ENCODE measurements at places on chromosomes 12 and 14.

- DNase-seq = peak; percentile 83
Observed at GRCh38 chr12:7188562-7189397, 706 bp upstream of the PEX5 start.

DNA sequence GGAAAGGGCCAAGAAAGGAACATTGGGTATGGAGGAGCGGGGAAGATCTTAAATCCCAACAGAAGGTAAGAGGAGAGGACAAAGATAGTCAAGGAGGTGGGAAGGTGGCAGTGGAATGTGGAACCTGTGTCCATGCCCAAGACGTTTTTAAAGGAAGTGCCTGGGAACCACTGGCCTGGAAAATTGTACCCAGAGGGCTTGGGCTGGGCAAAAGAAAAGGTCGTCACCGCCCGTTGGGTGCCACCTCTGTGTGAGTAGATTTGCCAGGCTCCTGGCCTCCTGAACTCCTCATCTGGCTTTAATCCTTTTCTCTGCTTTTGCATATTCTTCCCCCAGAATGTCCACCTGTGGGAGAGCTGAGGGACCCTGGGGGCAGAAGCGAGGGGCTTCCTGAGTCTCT, 32.6 kb downstream of the JDP2 start:
- no peak for DNase-seq

GRCh38 chr12:117071009-117071408, 28.2 kb downstream of the TESC start:
- no peak for DNase-seq

DNA sequence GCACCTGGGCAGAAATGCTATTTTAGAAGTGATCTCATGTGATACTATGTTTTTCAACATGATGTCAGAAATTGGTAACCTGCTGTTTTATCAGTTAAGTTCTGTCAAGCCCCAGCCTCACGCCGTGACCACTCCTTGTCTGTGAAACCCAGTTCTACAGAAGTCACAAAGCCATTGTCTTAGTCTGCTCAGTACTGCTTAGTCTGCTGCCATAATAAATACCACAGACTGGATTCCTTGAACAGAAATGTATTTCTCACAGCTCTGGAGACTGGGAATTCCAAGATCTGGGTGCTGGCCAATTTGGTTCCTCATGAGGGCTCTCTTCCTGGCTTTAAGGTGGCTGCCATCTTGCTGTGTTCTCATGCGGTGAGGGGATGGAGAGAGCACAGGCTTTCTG, 176.9 kb downstream of the PRKCH start:
- DNase-seq = no peak

DNA sequence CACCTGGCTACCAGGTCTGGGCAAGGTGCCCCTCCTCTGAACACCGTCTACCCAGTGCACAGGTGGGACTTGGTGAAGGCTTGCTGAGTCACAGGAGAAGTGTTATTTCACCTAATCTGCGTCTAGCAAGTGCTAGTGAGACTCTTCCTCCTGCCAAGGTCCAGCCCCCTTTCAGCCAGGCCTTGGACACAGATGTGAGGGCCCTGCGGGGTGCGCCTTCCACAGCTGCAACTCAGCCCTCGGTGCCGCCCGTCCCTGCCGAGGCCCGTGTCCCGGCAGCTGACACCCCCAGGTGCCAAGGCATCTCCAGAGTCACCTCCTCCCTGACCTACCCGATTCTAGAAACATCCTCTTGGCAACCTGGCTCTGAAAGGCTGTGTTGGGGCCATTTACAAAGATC, 55.1 kb downstream of the PRIMA1 start:
- no peak for DNase-seq

GRCh38 chr14:44989497-44990440, 27.8 kb downstream of the TOGARAM1 start:
- DNase-seq = no peak

- no peak for DNase-seq
Observed at GRCh38 chr12:4270016-4270830, 3.3 kb upstream of the CCND2 start.

DNA sequence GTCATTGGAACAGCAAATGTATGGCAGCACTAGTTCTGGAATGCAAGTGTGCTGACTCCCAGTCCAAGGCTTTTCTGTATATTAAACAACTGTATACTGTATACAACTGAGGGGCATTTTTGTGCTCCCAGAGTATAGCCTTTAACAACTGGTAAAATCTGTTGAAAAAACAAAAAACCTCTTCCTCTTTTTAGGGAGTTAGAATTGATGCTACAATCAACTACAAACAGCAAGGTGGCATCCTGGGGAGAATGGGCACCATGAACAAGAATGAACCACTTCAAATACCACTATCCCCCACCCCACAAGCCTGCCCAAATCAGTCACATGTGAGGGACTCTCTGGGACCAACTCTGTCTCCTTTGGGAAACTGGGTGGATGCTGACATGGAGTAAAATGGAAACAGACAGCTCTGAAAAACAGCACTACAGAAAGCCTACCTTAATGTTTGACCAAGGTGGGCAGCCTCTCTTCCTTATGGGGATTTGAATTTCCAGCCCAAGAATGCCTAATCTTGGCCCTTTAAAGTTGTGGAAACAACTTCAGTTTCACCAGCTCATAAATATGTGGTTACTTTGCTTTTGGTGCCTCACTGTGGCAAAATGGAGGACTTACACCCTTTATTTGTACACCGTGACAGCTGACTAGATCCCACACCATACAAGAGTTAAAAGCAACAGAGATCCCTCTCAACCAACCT, 7.5 kb downstream of the VTI1B start:
- DNase-seq = peak; percentile 65

DNA sequence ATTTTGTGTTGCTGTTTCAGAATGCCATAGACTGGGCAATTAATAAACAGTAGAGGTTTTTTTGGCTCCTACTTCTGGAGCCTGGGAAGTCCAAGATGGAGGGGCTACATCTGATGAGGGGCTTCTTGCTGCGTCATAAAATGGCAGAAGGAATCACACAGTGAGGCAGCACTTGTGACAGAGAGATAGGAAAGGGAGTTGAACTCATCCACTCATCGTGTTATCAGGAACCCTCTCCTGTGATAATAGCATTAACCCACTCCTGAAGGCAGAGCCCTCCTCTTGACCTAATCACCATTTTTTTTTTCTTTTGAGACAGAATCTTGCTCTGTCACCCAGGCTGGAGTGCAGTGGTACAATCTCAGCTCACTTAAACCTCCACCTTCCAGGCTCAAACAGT, 9.7 kb downstream of the TDG start:
- DNase-seq = no peak

- DNase-seq = no peak
Observed at GRCh38 chr12:105503619-105504018, 173.1 kb downstream of the C12orf75 start.

DNA sequence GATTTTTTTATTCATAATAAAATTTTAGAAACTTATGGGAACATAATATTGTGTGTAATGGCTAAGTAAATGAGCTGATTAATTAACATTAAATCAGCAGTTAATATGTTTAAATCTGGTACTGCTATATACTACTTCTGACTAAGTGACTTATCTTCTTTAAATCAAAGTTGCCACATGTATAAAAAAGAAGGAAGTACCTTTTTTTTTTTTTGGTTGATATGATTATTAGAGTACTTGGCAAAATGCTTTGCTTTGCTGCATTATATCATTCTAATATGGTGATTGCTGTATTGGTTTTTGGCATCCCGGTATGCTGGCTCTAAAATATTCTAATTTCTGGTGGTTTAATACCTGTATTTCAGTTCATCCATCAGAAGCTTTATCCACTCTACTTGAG, 319.1 kb upstream of the RGS6 start:
- no peak for DNase-seq

DNA sequence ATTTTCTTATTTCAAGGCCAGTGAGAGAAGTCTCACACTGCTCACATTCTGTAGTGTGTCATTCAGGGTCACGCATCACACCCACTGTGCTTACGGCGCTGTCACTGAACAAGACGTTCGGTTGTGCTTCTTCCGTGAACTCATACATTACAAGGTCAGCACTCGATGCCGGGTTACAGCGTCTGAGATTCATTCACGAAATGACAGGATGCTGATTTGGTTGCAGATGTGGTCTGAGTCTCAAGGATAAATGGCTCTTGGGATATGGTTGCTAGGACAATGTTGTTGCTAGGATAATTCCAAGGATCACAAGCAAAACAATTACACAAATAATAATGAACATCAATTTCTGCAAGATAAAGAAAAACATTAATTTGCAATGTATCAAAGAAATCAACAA, 47.4 kb downstream of the STX2 start:
- peak; percentile 20 for DNase-seq

DNA sequence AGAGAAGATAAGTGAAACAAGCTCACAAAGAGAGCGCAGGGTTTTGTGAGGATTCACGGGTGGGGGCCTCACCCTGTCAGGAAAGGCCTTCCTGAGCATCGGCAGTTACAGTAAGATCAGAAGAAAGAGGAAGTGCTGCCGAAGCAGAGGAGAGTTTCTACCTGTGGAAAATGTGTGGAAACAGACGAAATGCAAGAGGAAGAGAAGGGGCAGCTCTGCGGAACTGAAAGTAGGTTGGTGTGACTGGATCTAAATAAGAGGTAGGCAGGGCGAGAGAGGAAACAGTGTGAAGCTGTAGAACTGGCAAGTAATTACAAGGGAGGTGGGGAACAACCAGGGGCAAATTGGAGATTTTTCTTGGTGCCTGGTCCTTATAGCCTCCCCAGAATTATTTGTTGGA, 2.6 kb downstream of the GPR68 start:
- no peak for DNase-seq

DNA sequence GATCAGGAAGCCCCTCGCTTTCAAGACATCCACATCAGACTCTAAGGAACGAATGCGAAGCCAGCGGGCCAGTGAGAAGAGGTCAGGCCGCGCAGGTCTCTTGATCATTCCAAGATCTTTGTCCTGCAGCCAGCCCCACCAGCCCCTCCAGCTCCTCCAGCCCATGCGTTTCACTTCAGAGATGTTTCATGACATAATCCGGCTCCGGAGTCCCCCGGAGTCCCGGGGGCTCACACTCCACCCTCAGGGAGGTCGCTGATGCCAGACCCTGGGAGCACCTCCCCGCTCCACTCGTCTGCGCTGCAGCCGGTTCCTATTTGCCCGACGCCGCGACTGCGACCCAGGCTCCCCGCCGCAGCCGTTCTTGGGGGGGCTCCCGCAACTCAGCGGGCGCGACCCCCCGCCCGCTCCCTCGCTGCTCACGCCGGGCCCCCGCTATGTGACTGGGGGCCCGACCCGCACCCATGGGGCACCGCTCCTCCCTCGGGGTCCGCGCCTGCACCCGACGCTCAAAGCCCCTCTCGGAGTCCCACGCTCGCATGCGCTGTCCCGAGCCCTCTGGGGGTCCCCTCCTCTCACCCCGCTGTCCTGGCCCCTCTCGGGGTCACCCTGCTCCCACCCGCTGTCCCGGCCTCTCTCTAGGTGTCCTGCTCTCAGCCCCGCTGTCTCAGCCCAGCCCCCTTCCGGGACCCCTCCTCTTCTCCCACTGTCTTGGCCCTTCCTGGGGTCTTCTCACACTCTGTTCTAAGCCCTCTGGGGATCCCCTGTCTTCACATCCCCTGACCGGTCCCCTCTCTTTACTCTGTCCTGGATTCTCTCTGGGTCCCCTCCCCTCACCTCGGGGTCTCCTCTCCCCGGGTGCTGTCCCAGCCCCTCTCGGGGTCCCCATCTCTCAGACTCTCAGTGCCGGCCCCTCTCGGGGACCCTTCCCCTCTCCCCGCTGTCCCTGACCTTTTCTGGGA, 1.1 kb downstream of the TAOK3 start:
- peak; percentile 35 for DNase-seq

DNA sequence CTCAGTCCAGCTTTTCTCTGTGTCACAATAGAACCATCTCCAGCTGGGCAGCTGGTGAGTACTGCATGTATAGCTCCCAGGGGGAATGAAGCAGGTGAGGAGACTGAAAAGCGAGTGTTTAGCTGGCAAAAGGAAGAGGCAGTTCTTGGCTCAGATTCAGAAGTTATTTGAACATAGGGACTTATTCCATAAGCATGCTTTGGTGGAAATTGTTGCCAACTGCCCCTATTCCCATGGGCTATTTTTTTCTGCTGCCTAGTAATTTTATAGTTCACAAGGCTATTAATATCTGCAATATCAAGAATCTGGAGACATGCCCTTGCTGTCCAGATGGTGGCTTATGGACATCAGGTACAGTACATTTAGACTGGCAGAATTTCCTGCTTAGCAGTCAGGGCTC, 1112.7 kb downstream of the LRFN5 start:
- peak; percentile 14 for DNase-seq

GRCh38 chr12:89263900-89264299, 88.4 kb downstream of the DUSP6 start:
- no peak for DNase-seq

- DNase-seq = no peak
Observed at GRCh38 chr12:121404734-121405133, 4.8 kb downstream of the RNF34 start.

- DNase-seq = no peak
Observed at GRCh38 chr12:18797604-18798003, 59.7 kb downstream of the CAPZA3 start.

- no peak for DNase-seq
Observed at GRCh38 chr12:114894076-114894475, 210.1 kb upstream of the TBX3 start.

GRCh38 chr14:104758981-104759969, 6.3 kb downstream of the SIVA1 start:
- no peak for DNase-seq

DNA sequence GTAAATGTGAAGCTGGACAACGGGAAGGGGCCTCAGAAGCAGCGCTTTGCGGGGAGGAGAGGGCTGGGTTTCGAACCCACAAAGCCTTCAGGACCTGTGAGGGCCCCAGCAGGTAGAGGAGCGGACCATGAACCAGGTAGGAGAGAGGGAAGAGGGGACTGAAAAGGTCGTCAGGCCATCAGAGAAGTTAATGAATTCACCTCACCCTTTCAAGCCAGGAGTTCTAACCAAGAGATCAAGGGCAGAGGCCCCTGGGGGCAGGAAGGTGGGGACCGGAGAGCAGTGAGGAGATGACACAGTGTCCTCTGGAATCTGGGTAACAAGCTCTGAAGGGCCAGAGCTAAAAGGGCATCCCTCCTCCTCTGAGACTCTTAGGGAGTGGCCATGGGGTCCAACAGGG, 19.4 kb downstream of the SERPINA1 start:
- DNase-seq = no peak

GRCh38 chr14:34997762-34998161, 15.0 kb downstream of the SRP54 start:
- DNase-seq = peak; percentile 66

- DNase-seq = no peak
Observed at GRCh38 chr12:75631831-75632230, 120.4 kb upstream of the KRR1 start.

DNA sequence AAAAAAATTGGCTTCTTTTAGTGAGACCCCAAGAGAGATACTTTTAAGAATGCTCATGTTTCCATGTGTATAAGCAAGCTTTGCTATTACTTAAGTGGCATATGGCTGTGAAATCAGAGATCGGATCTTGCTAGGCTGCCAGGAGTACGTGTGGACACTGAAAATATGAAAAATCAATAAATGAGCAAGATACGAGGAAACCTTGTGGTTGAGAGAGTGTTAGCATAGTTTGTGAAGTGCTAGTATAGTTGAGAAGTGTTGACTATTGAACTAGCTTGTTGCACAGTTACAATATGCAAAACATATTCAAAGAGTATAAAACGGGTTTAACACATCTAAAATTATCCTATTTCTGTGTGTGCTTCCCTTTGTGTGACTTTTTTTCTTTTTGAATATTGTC, 230.9 kb upstream of the NOVA1 start:
- DNase-seq = no peak

- DNase-seq = no peak
Observed at GRCh38 chr12:66269142-66269541, 33.2 kb upstream of the HELB start.

Measured in brain (organoid and tissue), 16 donors.